ENCODE measurements at places on chromosomes 16 and 17.

- no peak for DNase-seq
Observed at GRCh38 chr17:18866866-18867813, 9.2 kb downstream of the PRPSAP2 start.

DNA sequence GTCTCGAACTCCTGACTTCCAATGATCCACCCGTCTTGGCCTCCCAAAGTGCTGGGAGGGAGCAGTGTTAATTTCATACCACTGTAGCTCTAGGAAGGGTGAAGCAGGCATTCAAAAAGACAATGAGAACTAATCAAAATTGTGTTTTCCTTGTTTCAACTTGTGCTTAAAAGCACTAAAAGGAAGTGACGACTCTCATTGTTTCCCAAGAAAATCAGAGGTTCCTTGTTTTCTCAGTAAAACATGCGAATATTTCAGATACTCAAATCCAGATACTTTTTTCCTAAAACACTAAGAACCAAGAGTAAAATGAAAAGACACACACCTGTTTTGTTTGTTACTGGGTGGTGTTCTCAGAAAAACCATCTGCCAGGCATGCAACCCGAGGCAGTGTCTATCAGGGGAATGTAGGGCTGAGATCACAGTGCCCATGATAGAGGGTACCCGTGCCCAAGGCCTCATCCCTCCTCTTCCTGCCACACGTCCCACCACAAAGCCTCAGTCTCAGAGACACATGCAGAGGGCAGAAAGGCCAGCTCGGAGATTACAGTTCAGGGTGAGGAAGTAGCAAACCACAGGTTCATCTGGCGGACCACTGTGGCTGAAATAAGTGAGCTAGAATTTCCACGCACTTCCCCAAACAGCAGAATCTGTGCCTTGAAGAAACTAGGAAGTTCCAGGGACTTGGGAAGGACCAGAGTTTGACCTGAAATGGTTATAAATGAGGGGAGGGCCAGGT is 33.7 kb downstream of the GINS3 start:
- DNase-seq = no peak

GRCh38 chr16:88700636-88701482 is 5.3 kb downstream of the RNF166 start:
- DNase-seq = peak; percentile 42

GRCh38 chr16:1461146-1461545 is 13.7 kb downstream of the CLCN7 start:
- no peak for DNase-seq

GRCh38 chr16:66735891-66736290 is 15.5 kb downstream of the DYNC1LI2 start:
- DNase-seq = no peak

GRCh38 chr17:28854457-28855335 is at the start of gene ERAL1:
TSS of gene ERAL1 (plus strand) at chr17:28855016. CDS start at chr17:28855035, 19 bp downstream.
- DNase-seq = peak; percentile 58

DNA sequence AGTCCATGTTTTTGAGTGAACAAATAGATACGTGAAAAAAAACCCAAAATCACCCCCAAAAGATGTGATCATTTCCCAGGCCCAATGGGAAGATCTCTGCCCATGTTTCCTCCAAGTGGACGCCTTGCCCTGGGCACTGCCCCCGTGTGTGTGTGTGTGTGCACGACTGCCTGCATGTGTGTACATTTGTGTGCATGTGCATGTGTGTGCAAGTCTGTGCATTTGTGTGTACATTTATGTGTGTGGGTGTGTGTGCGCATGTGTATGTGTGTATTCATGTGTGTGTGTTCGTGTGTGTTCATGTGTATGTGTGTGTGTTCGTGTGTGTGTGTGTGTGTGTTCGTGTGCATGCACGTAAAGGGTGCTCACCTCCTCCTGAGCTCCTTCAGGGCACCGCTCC is 16.8 kb upstream of the LRRC37A3 start:
- no peak for DNase-seq

- peak; percentile 32 for DNase-seq
Observed at GRCh38 chr17:44636562-44636961, 19.7 kb upstream of the MEIOC start.

Data from skeletal muscle cell (primary cell).